ENCODE measurements at places on chromosomes 4 and X.

DNA sequence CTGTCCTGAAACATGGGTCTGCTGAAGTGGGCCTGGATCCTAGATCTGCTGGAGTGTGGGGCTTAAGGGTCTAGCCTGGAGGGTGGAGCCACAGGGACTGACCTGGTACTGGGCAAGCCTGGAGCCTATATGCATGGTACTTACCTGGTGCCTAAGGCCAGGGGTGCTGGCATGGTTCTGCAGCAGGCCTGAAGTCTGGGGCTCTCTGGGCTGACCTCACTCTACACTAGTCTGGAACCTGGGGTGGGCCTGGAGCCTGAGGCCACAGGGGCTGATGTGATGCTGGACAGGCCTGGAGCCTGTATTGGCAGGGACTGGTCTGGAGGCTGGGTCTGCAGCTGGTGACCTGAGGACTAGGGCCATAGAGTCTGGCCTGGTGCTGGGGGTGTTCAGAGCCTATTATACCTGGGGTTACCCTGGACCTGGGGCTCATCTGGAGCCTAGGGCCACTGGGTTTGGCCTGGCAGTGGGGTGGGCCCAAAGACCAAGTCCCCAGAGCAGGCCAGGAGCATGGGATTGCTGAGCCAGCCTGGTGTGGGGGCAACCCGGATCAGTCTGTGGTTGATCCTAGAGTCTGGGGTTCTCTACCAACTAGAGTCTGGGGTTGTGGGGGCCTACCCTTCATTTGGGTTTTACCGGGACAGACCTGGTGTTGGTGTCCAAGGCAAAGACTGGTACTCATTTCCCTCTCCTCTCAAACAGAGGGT lies 179.6 kb downstream of the SLC4A4 start:
- DNase-seq, result no peak

GRCh38 chrX:97471071-97471470 lies 587.4 kb downstream of the RPA4 start:
- DNase-seq, result no peak

DNA sequence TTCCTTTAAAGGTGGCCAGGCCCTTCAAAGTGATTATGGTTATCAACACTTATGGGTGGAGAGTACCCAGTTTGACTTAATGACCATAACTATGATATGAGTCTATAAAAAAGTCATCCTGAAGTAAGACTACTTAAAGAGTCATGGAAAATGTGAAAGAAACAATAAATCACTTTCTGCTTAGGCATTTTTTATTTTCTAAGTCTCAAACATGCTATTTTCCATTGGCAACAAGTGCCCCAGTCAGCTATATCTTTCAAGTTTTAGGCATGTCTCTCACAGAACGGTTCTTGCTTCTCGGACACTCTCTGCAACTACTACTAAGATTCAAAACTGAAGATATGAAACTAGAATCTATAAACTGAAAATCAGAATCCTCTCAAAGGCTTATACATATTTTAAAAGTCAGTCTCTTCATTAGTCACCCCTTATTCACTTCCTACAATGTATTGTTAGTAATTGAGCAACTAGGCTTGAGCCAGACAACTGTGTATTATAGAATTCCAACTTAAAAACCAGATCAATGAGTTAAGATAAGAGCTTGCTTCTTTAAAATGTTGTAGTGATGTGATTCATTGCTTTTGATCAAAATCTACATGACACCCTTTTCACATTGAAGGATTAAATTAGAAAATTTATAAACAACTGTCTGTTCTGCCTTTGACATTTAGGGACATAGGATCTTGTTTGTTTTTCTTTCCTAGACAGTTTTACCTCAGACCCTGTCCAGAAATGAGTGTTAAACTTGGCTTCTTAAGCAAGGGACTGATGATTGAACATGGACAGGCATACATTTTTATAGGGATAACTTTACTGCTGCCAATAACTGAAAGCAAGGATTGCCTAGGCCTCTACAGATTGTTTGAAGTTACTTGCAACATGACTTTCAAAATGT lies 2.9 kb downstream of the ANTXR2 start:
- no peak for DNase-seq

GRCh38 chr4:101801958-101802357 lies 11.4 kb downstream of the BANK1 start:
- no peak for DNase-seq

GRCh38 chrX:76434103-76434741 lies 6.7 kb downstream of the MAGEE1 start:
- DNase-seq, result no peak

- no peak for DNase-seq
Observed at GRCh38 chrX:1435241-1435895, 17.3 kb downstream of the ASMTL start.

GRCh38 chr4:19177616-19178015 lies 1074.1 kb upstream of the SLIT2 start:
- no peak for DNase-seq

DNA sequence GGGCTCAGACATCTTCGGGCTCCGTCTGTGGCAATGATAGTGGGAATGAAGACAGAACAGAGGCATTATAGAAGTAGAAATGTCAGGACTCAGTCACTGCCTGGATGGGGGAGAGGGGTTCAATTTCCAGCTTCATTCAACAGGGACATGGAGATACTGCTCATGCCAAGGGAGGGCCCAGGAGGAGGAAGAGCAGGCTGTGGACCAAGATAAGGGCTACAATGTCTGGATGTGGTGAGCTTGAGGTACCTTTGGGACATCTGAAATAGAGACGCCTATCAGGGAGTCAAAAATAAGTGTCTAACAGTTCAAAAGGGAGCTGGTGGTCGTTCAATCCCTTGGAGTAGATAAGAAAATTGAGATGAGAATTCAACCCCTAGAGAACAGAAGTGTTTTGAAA lies 34.5 kb downstream of the ELF4 start:
- no peak for DNase-seq

GRCh38 chr4:17094876-17095210 lies 196.4 kb upstream of the LDB2 start:
- DNase-seq, result no peak

GRCh38 chr4:60945641-60946040 lies 254.5 kb upstream of the ADGRL3 start:
- DNase-seq, result no peak
